Upper lobe of left lung (tissue), 6 donors: ENCODE measurements at places on chromosomes 2 and 18. TPM values are rescaled to one million over a fixed set of nuclear protein-coding genes. Genes with fewer than 3 reads are reported as not detected.

CYP20A1 gene
- total RNA-seq = 30.6 TPM

CPLX4 gene
- total RNA-seq = not detected

RAX gene
- not detected for total RNA-seq

ADAM23 gene
- total RNA-seq = 0.89 TPM

KIF1A gene
- total RNA-seq = not detected

NR4A2 gene
- total RNA-seq = 8.4 TPM

RPE gene
- 46.0 TPM for total RNA-seq

NEU2 gene
- total RNA-seq = not detected

RUFY4 gene
- total RNA-seq = 0.22 TPM

DCDC2C gene
- total RNA-seq = not detected

ZCCHC2 gene
- total RNA-seq = 38.9 TPM

SP140L gene
- total RNA-seq = 18.6 TPM

ZNF513 gene
- total RNA-seq = 14.8 TPM

KANSL3 gene
- 50.1 TPM for total RNA-seq

AAK1 gene
- total RNA-seq = 52.3 TPM

GLI2 gene
- 2.1 TPM for total RNA-seq

REG3A gene
- 0.44 TPM for total RNA-seq

PTPRM gene
- total RNA-seq = 163 TPM

GALR1 gene
- total RNA-seq = not detected

CDH19 gene
- 1.0 TPM for total RNA-seq

INO80D gene
- total RNA-seq = 25.6 TPM

MYO7B gene
- 3.7 TPM for total RNA-seq

COL5A2 gene
- total RNA-seq = 24.8 TPM

MLPH gene
- 539 TPM for total RNA-seq
